ENCODE measurements at places on chromosomes 3 and 15. TPM values are rescaled to one million over a fixed set of nuclear protein-coding genes. Genes with fewer than 3 reads are reported as not detected.

GRCh38 chr3:102230057-102230456, 204.8 kb upstream of the ZPLD1 start:
- no peak for DNase-seq
- H3K27ac ChIP-seq: no peak overlapping the region
- H3K4me1 ChIP-seq: no peaks in the 10 kb centered on the region
- no peaks in the 10 kb centered on the region for H3K36me3 ChIP-seq
- no peak overlapping the region for H3K4me3 ChIP-seq

DNA sequence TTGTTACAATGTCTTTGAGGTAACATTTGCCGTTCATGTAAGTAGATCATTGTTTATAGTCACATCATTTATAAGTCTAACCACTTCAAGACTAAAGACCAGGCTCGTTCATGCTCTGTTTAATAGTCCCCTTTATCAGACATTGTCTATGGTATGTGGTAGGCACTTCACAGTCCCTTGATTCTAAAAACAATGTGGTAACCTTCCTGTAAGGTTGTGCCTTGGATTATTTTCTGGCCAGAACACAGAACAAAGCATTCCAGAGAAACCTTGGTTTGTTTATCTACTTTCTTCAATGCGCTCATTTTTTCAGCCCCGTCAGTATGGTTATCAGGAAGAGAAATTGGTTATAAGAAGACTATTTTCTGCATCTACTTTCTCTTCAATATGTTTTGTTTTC, 16.3 kb upstream of the ST3GAL6 start:
- H3K4me3 ChIP-seq: no peak overlapping the region
- DNase-seq: no peak
- H3K27ac ChIP-seq: no peak overlapping the region
- no peaks in the 10 kb centered on the region for H3K36me3 ChIP-seq

Gene WDR76
- 33.0 TPM for total RNA-seq

GRCh38 chr3:160473978-160474377, 24.4 kb upstream of the TRIM59 start:
- H3K27me3 ChIP-seq: no peaks in the 10 kb centered on the region
- H3K4me3 ChIP-seq: no peak overlapping the region
- no peak for DNase-seq
- H3K36me3 ChIP-seq: no peaks in the 10 kb centered on the region

DNA sequence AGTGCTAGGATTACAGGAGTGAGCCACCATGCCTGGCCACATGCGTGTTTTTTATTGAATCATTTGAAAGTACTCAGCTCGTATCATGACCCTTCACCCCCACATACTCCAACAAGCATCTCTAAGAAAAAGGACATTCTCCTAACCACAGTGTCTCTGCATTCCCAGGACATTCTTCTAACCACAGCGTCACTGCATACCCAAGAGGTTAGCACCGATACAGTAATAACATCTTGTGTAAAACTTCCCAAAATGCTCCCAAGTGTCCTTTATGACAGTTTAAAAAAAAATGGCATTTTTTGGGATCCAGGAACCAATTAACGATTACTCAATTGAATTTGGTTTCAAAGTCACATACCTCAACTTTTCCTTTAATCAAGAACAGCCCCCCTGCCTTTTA, 39.6 kb downstream of the FLNB start:
- H3K27ac ChIP-seq: no peak overlapping the region
- no peak overlapping the region for H3K4me3 ChIP-seq
- H3K36me3 ChIP-seq: no peaks in the 10 kb centered on the region
- DNase-seq: no peak
- no peaks in the 10 kb centered on the region for H3K27me3 ChIP-seq

- peaks cover 5% of the 10 kb centered on the region for H3K4me1 ChIP-seq
- H3K27ac ChIP-seq: peak overlapping the region; percentile 68
- H3K36me3 ChIP-seq: peaks cover 73% of the 10 kb centered on the region
- no peak for DNase-seq
- no peaks in the 10 kb centered on the region for H3K27me3 ChIP-seq
- H3K4me3 ChIP-seq: peak overlapping the region; percentile 97
These were observed 913 bp downstream of the IMPDH2 start for GRCh38 chr3:49028298-49028672.

DNA sequence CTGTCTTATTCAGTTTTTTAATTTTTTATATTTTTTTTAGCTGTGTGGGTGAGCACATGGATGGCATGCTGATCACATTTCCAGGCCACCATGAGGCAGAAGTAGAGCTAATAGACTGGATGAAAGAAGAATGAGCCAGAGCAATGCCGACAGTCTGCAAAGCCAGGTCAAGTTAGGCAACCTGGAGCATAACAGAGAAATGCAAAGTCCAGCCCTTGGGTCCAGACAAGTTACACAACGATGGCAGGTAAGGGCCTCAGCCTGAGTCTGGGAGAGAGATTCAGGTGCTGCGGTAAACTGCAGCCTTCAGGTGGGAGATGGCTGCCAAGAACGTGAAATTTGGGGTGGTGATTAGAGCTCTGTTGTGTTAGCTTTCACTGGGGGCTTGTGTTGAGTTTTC, 84.0 kb upstream of the CACNA2D3 start:
- no peaks in the 10 kb centered on the region for H3K27me3 ChIP-seq
- no peak overlapping the region for H3K27ac ChIP-seq
- no peaks in the 10 kb centered on the region for H3K36me3 ChIP-seq
- no peak for DNase-seq

GRCh38 chr3:107315141-107315540, 62.1 kb upstream of the CCDC54 start:
- no peaks in the 10 kb centered on the region for H3K27me3 ChIP-seq
- H3K4me3 ChIP-seq: no peak overlapping the region
- no peaks in the 10 kb centered on the region for H3K36me3 ChIP-seq
- H3K4me1 ChIP-seq: no peaks in the 10 kb centered on the region
- DNase-seq: no peak
- H3K27ac ChIP-seq: no peak overlapping the region

Gene SLC28A1
- not detected for total RNA-seq

DNA sequence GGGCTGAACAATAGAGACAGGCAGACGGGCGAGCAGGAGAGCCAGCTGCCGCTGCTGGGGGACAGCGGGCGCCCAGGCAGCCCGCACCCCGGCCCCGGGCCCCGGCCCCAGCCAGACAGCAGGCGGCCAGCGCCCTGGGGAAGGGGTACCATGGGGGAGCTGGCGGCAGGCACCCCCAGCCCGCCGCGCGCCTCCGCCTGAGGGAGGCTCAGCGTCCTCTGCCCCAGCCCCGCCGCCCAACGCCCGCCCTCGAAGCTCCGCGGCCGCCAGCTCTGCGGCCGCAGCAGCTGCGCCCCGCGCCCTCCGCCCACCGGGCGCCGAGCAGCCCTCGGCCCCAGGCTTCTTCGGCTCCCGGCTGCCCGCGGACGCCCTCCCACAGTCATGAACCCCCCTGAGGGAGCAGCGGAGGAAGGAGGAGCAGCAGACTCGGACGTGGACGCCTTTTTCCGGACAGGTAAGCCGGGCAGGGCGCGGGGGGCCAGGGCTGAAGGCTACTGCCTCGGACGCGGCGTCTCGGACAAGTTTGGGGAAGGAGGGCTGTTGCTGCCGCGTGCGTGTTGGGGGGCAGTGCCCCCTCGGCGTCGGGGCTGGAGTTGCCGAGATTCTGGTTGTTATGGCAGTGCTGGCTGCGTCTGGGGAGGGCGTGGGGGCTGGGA, 41.6 kb upstream of the ROPN1 start:
- peak within 1 kb of the TSS; percentile 20 for H3K27ac ChIP-seq
- no peak for DNase-seq
- no peaks in the 10 kb centered on the region for H3K36me3 ChIP-seq
- H3K4me1 ChIP-seq: peaks cover 4% of the 10 kb centered on the region
- H3K4me3 ChIP-seq: peak within 1 kb of the TSS; percentile 58

DNA sequence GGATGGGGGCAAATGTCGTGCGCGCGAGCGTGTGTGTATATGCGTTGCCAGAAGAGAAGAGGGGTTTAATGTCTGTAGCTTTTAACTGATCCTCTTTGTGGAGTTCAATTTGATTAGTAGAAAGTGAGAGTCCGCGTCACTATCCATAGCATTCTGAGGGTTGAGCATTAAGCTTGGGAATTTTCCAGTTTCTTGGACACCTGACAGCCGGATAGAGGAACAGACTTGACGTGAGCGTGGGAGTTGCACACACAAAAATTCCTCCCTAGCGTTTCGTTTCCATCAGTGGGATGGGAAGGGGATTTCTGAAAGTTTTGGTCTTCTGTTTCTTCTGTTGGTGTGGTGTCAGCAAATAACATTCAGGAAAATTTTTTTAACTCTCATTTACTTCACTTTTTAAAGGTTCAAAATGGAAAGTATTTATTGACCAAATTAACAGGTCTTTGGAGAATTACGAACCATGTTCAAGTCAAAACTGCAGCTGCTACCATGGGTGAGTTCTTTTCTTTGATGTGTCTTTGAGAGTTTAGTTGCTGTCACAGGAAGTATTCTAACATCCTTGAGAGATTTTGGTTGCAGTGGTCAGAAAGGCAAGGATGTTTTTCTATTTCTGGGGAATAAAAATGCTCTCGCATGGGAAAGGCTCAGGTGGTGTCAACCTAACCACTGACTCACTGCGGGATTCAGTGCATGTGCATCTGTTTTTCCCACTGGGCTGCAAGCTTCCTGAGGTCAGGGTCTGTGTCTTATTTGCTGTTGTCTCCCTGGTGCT, 841 bp downstream of the POGLUT1 start:
- no peak for DNase-seq
- peak overlapping the region; percentile 67 for H3K27ac ChIP-seq
- H3K4me3 ChIP-seq: peak overlapping the region; percentile 73
- no peaks in the 10 kb centered on the region for H3K27me3 ChIP-seq
- no peaks in the 10 kb centered on the region for H3K36me3 ChIP-seq
- H3K4me1 ChIP-seq: peaks cover 10% of the 10 kb centered on the region

- no peaks in the 10 kb centered on the region for H3K4me1 ChIP-seq
- H3K4me3 ChIP-seq: no peak overlapping the region
- H3K36me3 ChIP-seq: no peaks in the 10 kb centered on the region
These were observed 49.6 kb upstream of the AADACL2 start for GRCh38 chr3:151684094-151684493.

DNA sequence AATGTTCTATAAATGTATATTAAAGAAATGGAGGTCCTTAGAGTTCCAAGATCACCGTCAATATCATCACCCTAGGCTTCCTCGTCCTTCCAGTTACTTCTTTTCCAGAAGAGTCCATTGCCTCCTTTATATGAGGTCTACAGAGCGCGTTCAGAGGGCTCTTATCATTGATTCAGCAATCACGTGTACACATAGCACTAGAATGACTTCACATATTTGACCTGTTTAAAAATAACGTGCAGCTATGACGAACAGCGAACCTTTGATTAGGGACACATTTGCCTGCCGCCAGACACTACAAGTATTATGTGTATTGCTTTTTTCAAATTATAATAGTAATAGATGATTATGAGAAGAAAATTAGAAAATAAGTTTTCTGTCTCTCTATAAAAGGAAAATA, 26.0 kb downstream of the IGF1R start:
- no peaks in the 10 kb centered on the region for H3K27me3 ChIP-seq
- no peak overlapping the region for H3K27ac ChIP-seq
- H3K4me3 ChIP-seq: no peak overlapping the region
- H3K4me1 ChIP-seq: peaks cover 8% of the 10 kb centered on the region
- no peaks in the 10 kb centered on the region for H3K36me3 ChIP-seq

DNA sequence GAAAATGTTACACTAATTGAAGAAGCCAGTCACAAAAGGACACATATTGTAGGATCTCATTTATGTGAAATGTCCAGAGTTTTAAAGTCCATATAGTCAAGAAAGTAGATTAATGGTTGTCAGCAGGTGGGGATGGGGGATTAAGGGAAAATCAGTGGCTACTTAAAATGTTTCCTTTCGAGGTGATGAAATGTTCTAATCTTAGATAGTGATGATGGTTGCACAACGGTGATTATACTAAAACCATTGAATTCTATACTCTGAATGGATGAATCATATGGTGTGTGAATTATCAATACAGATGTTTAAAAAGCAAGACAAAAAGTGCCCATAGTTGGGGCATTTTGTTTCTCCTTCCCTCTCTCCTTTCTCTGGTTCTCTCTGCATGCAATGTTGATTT, 164.6 kb downstream of the ATG7 start:
- no peaks in the 10 kb centered on the region for H3K4me1 ChIP-seq
- H3K4me3 ChIP-seq: no peak overlapping the region
- DNase-seq: no peak
- H3K27me3 ChIP-seq: no peaks in the 10 kb centered on the region
- no peaks in the 10 kb centered on the region for H3K36me3 ChIP-seq

DNA sequence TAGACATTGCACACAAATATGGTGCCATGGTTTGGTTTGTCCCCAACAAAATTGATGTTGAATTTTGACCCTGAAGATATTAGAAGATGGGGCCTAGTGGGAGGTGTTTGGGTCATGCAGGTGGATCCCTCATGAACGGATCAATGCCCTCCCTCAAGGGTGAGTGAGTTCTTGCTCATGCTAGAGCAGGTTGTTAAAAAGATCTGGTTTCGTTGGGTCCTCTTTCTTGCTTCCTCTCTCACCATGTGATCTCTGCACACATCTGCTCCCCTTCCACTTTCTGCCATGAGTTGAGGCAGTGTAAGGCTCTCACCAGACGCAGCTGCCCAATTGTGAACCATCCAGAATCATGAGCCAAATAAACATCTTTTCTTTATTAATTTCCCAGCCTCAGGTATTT, 87.8 kb upstream of the MDFIC2 start:
- no peak for DNase-seq
- no peak overlapping the region for H3K27ac ChIP-seq
- H3K4me1 ChIP-seq: no peaks in the 10 kb centered on the region
- H3K27me3 ChIP-seq: no peaks in the 10 kb centered on the region
- H3K36me3 ChIP-seq: no peaks in the 10 kb centered on the region
- no peak overlapping the region for H3K4me3 ChIP-seq

DNA sequence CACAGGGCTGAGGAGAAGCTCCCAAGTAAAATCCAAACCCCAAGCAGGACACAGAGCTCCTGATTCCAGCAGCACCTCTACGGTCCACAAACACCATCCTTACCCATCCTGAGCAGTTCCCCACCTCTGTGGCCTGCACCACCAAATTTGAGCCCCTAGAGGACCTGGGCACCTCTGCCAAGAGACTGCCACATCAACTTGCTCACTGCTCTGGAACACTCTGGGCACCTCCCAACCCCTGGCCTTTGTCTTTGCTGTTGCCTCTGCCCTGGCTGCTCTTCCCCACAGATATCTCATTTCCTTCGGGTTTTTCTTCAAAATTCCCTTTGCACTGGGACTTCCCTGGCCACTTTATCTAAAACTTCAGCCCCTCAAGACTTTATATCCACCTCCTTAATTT, 5.8 kb downstream of the RLBP1 start:
- no peaks in the 10 kb centered on the region for H3K27me3 ChIP-seq
- no peak for DNase-seq
- H3K4me3 ChIP-seq: no peak overlapping the region
- no peak overlapping the region for H3K27ac ChIP-seq
- no peaks in the 10 kb centered on the region for H3K36me3 ChIP-seq

Gene IFT122
- 21.4 TPM for total RNA-seq

- no peak for DNase-seq
- H3K4me1 ChIP-seq: no peaks in the 10 kb centered on the region
- H3K27ac ChIP-seq: no peak overlapping the region
- no peaks in the 10 kb centered on the region for H3K36me3 ChIP-seq
- H3K27me3 ChIP-seq: peaks cover 24% of the 10 kb centered on the region
These were observed 34.0 kb downstream of the ATP13A4 start for GRCh38 chr3:193520738-193521137.

GRCh38 chr3:138767498-138768104, 67.1 kb downstream of the PIK3CB start:
- no peaks in the 10 kb centered on the region for H3K27me3 ChIP-seq
- no peak for DNase-seq
- peaks cover 17% of the 10 kb centered on the region for H3K4me1 ChIP-seq
- peaks cover 32% of the 10 kb centered on the region for H3K36me3 ChIP-seq
- no peak overlapping the region for H3K27ac ChIP-seq
- no peak overlapping the region for H3K4me3 ChIP-seq

Gene GNAT1
- total RNA-seq: not detected
